Gastroesophageal sphincter (tissue), 4 donors: ENCODE measurements at places on chromosomes 13 and 19. TPM values are rescaled to one million over a fixed set of nuclear protein-coding genes. Genes with fewer than 3 reads are reported as not detected.

The LHB gene
- not detected for total RNA-seq

The CRX gene
- not detected for total RNA-seq

The EDNRB gene
- total RNA-seq = 9.0 TPM

The SIGLECL1 gene
- total RNA-seq = not detected

The USP12 gene
- 116 TPM for total RNA-seq

The KCNC3 gene
- 0.67 TPM for total RNA-seq

The C1QTNF9 gene
- 2.4 TPM for total RNA-seq

The PGLYRP1 gene
- not detected for total RNA-seq

DNA sequence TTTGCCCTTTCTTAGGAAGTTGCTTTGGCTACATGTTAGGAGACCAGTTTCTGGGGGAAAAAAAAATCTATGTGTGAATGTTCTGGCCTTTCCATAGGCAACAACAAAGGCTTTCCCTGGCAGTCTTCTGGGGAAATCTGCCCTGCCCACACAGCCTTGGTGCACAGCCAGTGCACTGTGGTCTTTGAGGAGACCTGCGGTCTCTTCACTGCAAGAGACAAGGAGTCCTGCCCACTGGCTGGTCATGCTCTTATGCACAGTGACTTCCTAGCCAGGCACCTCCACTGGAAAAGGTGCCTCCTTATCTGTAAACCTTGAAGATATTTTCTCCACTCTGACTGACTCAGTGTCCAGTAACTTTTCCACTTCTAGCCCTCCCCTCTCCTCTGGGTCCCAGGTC lies 155.1 kb downstream of the SUCLA2 start:
- ATAC-seq = no peak

GRCh38 chr19:49613374-49613773 lies 22.4 kb downstream of the PRR12 start:
- ATAC-seq = no peak

DNA sequence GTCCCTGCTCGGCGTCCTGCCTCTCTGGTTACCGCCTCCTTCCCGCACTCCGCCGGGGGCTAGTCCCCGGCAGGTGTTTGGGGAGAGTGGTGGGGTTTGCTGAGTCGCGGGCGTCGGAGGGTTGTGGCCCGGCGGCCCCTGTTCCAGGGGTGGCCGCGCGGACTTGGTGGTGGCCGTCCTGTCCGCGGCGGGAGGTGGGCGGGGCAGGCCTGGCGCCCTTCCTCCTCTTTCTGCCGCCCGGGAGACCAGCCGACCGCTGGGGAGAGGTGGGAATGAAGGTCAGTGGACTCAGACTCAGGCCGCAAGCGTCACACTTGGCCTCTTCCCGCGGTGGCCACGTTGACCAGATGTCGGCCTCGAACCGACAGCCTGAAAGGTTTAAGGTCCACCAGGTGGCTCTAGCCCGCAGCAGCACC lies 61.8 kb downstream of the ZNF723 start:
- no peak for ATAC-seq

DNA sequence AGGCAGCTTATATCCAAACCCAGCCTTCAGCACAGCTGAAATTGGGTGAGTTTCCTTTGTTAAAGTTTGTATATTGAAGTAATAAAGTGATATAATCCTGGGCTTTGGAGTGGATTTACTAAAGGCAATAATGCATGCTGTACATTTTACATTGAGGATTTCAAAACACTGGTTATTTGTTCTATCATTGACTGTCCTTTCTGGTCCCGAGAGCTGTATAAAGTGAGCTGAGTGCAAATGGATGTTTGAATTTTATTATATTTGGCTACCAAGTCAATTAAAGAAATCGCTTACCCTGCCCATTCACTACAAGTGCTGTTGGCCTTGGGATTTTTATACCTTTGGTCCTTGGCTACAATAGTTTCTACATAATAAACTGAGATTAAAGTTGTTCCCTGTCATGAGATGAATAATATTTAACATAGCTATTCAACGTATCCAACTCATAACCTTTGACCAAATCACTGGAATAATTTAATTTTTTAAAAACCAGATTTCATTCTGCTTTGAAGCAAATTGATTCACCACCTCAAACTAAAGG lies 207.9 kb downstream of the KLF5 start:
- ATAC-seq = no peak

GRCh38 chr13:99380921-99381645 lies 73.9 kb upstream of the GPR183 start:
- no peak for ATAC-seq
